ENCODE measurements at places on chromosomes 2 and 18.

GRCh38 chr2:235834781-235835180 lies 333.4 kb downstream of the GBX2 start:
- no peak for DNase-seq

GRCh38 chr2:222203041-222203440 lies 95.8 kb downstream of the PAX3 start:
- no peak for DNase-seq

DNA sequence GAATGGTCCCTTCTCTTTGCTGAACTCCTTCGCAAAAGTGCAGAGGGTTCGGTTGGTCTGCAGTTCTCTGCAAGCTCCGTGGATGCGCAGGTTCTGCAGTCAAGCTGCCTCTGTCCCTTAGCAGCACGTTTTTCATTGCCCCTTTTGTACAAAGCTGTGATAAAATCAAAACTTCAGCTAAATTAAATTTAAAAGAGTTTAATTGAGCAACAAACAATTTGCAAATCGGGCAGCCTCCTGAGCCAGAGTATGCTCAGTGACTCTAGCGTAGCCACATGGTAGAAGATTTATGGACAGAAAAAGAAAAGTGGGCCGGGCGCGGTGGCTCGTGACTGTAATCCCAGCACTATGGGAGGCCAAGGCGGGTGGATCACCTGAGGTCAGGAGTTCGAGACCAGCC lies 18.8 kb downstream of the TSN start:
- DNase-seq, result no peak

DNA sequence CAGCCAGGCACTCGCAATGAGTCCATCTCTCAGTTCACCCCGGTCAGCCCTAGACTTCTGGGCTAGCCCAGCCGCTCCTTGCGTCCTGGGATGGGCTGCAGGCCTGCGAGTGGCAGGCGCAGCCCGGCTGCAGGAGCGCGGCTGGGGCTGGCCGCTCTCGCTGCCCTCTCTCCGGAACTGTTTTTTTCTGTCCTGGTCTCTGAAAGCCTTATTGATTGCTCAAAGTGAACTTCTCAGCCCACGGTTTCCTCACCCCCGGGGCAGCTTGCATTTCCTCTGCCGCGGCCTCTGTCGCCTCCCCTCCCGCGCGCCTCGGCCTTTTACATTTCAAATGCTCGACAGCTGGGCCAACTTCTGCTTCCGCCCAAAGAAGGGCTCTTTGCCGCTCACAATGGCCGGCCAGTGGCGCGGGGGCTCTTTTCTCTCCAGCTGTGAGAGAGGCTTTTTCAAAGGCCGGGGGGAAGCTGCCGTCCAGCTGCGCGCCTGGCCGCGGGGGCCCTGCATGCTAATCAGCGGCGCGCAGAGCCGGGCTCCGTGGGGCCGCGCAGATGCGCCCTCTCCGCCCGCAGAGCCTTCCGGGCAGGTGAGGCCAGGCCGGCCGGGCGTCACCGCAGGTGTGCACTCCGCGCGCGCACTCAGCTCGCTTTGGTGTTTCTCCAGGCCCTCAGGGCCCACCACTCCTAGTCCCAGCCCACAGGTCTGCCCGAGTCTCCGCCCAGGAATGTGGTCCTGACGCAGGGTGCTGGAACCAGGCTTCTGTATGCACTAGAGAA lies 513.8 kb downstream of the RNF144A start:
- DNase-seq, result no peak

DNA sequence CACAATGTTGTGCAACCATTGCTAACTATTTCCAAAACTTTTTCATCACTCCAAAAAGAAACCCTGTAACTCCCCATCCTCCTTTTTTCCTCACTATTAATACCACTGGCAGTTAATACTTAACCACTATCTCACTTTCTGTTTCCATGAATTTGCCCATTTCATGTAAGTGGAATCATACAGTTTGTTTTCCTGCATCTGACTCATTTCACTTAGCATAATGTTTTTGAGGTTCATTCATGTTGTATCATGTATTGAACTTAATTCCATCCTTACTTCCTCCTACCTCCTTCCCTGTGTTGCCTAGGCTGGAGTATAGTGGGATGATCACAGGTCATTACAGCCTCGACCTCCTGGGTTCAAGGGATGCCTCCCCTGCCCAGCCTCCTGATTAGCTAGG lies 68.3 kb downstream of the FAM117B start:
- DNase-seq, result no peak

GRCh38 chr2:31967790-31968189 lies 43.0 kb downstream of the MEMO1 start:
- DNase-seq, result no peak
